ENCODE measurements at places on chromosomes 3 and 15. TPM values are rescaled to one million over a fixed set of nuclear protein-coding genes. Genes with fewer than 3 reads are reported as not detected.

- peak; percentile 30 for DNase-seq
These were observed 47.6 kb downstream of the RAP2B start for GRCh38 chr3:153209596-153209995.

GRCh38 chr15:48674876-48675275 lies 29.4 kb upstream of the FBN1 start:
- no peak for DNase-seq

The DLL4 gene
- total RNA-seq = 257 TPM

- no peak for DNase-seq
These were observed 151.1 kb downstream of the OSBPL10 start for GRCh38 chr3:31829826-31830426.

The CCDC54 gene
- not detected for total RNA-seq

DNA sequence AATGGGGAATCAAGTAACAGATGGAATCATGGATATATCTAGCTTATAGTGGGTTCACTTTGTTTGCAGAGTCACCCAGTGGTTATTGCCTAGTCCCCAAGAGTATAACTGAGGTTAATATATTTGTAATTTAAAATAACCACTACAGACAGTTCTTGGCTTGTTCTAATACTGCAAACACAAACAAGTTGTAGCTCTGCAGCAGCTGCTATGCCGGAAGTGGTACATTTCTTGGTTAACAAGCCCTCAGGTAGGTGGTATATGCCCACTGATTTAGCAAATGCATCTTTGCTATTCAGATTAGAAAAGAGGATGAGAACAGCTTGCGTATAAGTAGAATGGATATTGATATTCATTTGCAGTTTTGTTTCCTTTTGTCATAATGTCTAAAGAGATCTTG lies 984.2 kb downstream of the SQOR start:
- DNase-seq = no peak

The STRC gene
- total RNA-seq = 1.2 TPM

GRCh38 chr15:67579164-67579563 lies 36.7 kb downstream of the MAP2K5 start:
- DNase-seq = no peak

- DNase-seq = peak; percentile 68
These were observed 15.4 kb upstream of the CSPG4 start for GRCh38 chr15:75727851-75728715.

The CADM2 gene
- total RNA-seq = 0.97 TPM

GRCh38 chr3:5798809-5799208 lies 611.3 kb downstream of the EDEM1 start:
- DNase-seq = no peak

- DNase-seq = no peak
These were observed 1034.4 kb downstream of the TUSC7 start for GRCh38 chr3:117743993-117744392.

Data from endothelial cell (in vitro differentiated cells).